ENCODE measurements at places on chromosomes 3 and 15.

GRCh38 chr3:15427981-15428380 is 583 bp downstream of the EAF1 start:
- no peak for DNase-seq

DNA sequence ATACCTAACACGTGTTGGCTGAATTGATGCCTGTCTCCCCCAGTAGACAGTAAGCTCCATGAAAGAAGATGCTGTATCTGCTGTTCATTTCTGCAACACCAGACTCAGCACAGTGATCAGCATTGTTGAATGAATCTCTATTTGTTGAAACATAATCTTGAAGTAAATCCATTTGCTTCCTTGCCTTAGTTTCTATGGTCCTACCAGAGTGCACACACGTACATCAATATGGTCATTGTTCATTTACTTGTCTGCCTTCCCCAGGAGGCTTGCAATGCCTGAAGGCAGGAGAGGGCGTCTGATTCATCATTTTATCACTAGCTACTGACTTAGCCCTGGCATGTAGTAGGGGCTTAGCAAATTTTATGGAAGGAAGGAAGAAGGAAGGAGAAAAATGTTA is 19.2 kb downstream of the RBP2 start:
- no peak for DNase-seq

GRCh38 chr15:94154255-94154654 is 77.1 kb upstream of the MCTP2 start:
- DNase-seq: no peak

GRCh38 chr3:150793641-150794040 is 30.7 kb upstream of the SIAH2 start:
- no peak for DNase-seq

- DNase-seq: peak; percentile 46
Observed at GRCh38 chr3:40505599-40506462, at the start of gene ZNF620. TSS of gene ZNF620 (plus strand) at chr3:40506039. CDS start at chr3:40506353, 314 bp downstream.

GRCh38 chr3:99633887-99634558 is 4.4 kb upstream of the COL8A1 start:
- no peak for DNase-seq

DNA sequence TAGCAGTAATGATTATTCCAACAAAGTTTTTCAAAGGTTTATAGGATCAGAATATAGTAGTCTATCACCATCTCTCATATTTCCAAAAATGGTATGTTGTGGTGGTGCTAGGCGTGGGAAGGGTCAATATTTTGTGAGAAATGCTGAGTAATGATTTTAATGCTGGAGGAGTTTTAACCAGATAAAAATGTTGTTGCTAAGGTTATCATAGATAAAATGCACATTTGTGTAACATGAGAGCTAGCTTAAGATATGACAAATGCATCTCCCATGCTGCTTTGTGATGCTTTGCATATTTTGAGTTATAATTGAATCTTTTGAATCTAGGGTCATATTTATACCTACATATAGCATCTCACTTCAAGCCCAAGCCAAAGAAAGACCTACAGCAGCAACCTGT is 103.9 kb upstream of the ROBO1 start:
- DNase-seq: no peak

GRCh38 chr3:16151109-16151508 is 23.4 kb upstream of the GALNT15 start:
- DNase-seq: no peak

GRCh38 chr15:99328106-99329072 is 77.1 kb downstream of the LRRC28 start:
- no peak for DNase-seq

- DNase-seq: no peak
Observed at GRCh38 chr3:194465920-194466570, 20.8 kb downstream of the ATP13A3 start.

GRCh38 chr3:143255739-143256138 is 136.2 kb downstream of the CHST2 start:
- no peak for DNase-seq
